Coronary artery (tissue), 2 donors: ENCODE measurements at places on chromosomes 13 and 19.

- no peak for DNase-seq
Observed at GRCh38 chr13:51660813-51661212, 76.6 kb downstream of the WDFY2 start.

GRCh38 chr19:51093101-51093500, 10.4 kb upstream of the KLK14 start:
- DNase-seq: no peak

GRCh38 chr13:83286737-83287136, 595.5 kb downstream of the SLITRK1 start:
- DNase-seq: no peak

DNA sequence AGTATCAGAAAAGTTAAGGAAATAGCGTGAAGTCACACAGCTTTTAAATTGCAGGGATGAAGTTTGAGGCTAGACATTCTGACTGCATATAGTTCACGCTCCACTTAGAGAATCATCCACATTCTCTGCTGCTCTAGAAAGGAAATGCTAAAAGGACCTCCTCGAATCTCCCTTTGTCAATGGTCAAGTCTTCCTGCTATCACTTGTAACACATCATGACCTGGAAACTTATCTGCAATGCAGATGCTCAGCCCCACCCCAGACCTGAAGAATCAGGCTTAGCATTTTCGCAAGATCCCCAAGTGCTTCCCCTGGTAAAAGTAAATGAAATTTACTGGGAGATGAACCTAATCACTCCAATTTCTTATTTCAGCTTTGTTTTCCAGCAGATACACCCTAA, 372.1 kb downstream of the LIG4 start:
- no peak for DNase-seq

DNA sequence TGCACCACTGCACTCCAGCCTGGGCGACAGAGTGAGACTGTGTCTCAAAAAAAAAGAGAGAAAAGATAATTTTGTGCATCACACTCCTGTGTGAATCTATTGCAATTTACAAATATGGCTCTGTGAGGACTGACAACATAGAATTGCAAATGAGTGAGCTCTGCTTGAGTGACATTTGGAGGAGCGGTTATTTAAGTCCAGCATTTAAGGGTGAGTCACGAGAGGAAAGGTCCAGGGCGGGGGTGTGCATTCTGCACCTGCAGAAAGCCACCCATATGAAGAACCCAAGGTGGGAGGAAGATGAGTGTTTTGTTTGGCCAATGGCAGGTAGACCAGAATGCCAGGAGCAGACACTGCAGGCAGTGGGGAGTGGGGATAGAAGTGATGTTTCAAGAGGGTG, 58.5 kb downstream of the DGKH start:
- no peak for DNase-seq

DNA sequence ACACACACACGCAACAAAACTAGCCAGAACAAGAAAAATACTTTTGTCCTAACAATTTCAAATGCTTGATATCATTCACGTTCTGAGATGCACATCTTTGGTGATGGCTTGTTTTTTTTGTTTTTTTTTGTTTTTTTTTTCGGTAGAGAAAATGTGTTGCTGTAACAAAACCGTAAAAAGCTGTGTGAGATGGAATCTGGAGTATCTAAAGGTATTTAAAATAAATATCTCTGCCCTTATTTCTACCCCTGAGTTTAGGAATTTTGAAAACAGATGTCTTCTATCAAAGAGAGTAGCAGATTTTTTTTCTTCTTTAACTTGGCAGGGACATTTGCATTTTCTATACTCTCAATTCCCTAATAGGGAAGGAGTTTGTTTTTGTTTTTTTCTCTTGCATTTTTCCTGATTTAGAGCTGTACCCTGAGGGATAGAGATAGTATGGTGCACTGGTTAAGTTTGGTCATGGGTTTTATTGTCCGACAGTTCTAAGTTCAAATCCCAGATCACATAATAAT, 446.6 kb downstream of the KLF5 start:
- no peak for DNase-seq

DNA sequence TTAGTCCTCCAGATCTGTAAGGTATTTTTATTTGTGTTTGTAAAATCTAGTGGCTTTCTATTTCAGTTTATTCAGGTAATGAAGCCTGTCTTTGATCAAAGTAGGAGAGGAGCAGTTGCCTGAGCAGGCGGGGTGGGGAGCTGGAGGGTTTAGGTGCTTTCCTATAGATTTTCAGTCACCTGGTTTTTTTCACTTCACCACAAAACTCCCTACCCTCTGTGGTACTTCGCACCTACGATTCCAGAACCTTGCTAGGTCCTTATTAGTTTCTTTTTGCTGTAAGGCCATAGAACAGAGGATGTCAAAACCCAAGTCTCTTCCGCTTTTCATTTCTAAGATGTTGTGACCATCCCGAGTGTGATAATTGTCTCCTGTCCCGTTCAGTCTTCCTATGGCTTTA, 26.6 kb downstream of the SLAIN1 start:
- DNase-seq: no peak

DNA sequence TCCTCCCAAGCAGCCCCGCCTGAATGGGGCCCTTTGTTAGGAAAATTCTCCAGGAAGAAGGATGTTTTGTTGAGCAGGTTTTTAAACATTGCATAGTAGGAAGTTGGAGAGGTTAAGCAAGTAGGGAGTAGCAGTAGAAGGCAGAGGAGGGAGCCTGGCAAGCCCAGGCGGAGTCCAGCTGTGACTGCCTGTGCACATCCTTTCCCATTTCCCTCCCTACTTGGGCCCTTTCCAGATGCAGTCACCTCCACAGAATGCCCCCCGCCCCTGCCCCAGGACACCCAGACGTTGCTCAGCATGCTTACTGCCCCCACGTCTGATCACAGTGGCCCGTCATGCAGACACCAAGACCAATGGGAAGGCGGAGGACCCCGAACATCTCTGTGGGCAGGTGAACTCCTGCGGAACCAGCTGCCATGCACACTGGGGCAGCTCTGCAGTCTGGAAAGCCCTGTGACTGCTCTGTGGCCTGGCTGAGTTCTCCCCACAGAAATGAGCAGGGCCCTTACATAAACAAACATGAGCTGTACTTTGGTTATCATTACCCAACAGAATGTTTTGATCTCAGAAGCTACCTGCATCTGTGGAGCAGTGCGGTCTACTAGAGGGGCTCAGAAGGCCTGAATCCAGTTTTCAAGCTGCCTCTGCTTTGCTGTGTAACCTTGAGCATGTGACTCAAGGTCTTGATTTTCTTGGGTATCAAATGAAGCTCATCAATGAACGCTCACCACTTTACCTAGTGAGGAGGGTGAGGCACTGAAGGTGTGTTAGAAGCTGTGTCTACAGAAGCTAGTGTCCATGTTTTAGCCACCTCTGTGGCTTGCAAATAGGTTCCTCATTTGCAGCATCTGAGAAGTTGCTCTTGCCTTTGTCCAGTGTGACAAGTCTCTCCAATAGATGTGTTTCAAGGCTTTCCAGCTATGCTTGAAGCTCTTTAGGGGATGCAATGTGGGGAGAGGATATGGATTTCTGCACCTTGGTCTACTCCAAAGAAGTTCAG, 84.2 kb downstream of the TNFRSF19 start:
- DNase-seq: no peak

DNA sequence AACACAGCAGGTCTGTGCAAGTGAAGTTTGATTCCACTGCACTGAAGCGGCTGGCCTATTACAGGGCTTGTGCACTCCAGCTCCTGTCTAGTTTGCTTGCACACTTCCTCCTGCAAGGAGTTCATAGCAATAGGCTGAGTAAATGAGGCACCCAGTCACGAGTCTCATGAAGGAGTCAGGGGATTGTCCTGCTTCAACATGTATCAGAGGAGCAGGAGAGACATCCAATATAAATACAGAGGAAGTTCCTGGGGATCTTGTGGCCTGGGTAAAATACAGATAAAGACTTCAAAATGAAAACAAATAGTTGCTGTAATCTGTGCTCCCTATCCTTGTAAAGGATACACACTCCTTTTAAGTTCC, 259.9 kb downstream of the SLITRK1 start:
- DNase-seq: no peak
